OCI-LY7 (cell line): ENCODE measurements at places on chromosomes 13 and 19. TPM values are rescaled to one million over a fixed set of nuclear protein-coding genes. Genes with fewer than 3 reads are reported as not detected.
A peak's percentile ranks its signal among the peaks of the same experiment; 100 is the strongest.

Gene METTL21C
- total RNA-seq, result not detected in 2 replicates

Gene HSPB6
- total RNA-seq, result 1.7 and 1.8 TPM in 2 replicates

DNA sequence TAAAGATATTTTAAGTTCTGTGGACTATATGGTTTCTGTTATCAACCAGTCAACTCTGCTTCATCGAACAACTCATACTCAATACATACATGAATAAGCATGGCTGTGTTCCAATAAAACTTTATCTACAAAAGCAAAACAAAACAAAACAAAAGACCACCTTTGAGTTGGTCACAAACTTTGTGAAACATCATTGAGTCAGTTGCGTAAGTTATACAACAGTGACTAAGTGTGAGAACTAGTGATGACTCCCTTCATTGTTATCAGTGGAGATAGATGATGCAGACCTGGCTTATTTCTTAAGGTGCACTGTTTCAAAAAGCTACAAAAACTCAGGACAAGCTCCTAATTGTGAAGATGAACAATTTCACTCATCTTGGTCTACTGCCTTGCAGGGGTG lies 14.5 kb upstream of the KLK4 start:
- no peak for DNase-seq

Gene SGCG
- total RNA-seq, result not detected in 2 replicates

GRCh38 chr19:47095476-47096099 lies 18.0 kb downstream of the ZC3H4 start:
- no peak for DNase-seq

DNA sequence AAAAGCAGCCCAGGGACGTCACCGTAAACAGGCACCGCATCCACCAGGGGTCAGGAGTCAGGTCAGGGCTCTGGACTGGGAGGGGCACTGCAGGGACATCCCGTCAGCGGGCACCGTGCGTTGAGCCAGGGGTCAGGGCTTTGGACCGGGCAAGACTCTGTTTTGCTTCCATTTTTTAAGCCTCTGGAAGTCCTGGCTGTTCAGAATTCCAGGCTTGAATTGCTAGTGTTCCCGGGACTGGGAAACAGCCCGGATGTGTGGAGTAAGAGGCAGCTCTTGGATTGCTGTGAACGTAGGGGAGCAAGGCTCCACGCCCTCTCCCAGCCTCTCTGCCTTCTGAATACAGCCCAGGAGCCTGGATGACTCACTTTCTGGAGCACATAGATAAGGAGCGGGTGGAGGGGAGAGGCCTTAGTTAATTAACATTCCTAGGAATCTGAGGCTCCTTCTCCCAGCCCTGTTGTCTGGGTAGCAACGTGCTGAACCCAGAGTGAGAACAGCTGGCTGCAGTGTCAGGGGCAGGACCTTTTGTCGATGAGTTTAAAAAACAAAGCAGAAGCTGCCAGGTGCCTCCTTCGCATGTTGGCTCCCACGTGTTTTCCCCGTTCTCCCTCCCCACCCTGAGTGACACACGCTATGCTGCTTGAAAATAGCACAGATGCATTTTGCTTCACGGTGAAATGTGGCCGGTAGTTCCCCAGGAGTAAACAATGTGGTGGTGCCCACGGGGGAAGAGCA lies 21.9 kb downstream of the ATP11A start:
- DNase-seq, result no peak

Gene CRX
- total RNA-seq, result 0.11 TPM in 1 of 2 replicates, not detected in the other

GRCh38 chr19:40348961-40349507 lies 539 bp downstream of the PLD3 start:
- peak; percentile 25 for DNase-seq

Gene ZNF296
- total RNA-seq, result 31.4 and 31.6 TPM in 2 replicates

Gene AMER2
- total RNA-seq, result not detected in 2 replicates

GRCh38 chr19:45884682-45885555 lies 1.0 kb downstream of the IRF2BP1 start:
- DNase-seq, result no peak

DNA sequence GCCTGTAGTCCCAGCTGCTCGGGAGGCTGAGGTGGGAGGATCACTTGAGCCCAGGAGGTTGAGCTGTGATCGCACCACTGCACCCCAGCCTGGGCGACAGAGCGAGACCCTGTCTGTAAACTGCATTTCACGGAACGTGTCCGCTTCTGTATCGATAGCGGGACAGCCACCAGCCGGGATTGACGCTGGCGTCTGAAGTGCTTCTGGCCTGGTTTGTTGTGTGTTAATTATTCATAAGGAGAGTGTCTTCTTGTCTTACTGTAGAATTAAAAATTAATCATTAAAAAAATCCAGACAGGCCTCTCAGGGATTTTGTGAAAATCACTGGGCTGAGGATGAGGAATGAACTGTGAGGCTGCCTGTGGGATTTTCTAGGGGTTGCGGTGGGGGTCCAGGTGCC lies 16.2 kb upstream of the MISP start:
- no peak for DNase-seq

GRCh38 chr13:27035892-27036235 lies 135.7 kb downstream of the USP12 start:
- DNase-seq, result no peak

Gene ZNF154
- total RNA-seq, result not detected in 2 replicates

DNA sequence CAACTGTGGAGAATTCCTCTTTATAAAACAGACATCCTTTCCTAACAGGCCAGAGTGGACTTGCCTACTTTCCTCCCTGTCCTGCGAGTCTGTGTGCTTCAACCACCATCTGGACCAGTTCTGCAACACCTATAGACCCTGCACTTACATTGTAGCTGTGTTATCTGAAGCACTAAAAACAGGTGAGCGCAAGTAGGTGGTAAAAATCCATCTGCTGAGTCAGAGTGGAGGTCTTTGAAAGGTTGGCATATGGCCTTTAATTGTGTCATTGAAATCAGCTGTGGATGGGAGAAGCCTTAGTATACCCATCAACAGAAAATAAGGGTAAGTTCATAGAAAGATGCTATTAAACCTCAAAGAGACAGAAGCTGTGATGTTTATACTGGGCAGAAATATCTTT lies 7.6 kb upstream of the NALCN start:
- DNase-seq, result no peak

GRCh38 chr19:21321996-21322395 lies 7.2 kb downstream of the ZNF708 start:
- no peak for DNase-seq
